Glutamatergic neuron (in vitro differentiated cells): ENCODE measurements at places on chromosomes 13 and 19.

GRCh38 chr19:1999856-2000515 is 15.5 kb downstream of the BTBD2 start:
- peaks cover 16% of the 10 kb centered on the region for H3K36me3 ChIP-seq
- no peak for DNase-seq
- peaks cover 6% of the 10 kb centered on the region for H3K27me3 ChIP-seq
- H3K4me1 ChIP-seq = no peaks in the 10 kb centered on the region
- H3K4me3 ChIP-seq = no peak overlapping the region
- H3K27ac ChIP-seq = no peak overlapping the region

DNA sequence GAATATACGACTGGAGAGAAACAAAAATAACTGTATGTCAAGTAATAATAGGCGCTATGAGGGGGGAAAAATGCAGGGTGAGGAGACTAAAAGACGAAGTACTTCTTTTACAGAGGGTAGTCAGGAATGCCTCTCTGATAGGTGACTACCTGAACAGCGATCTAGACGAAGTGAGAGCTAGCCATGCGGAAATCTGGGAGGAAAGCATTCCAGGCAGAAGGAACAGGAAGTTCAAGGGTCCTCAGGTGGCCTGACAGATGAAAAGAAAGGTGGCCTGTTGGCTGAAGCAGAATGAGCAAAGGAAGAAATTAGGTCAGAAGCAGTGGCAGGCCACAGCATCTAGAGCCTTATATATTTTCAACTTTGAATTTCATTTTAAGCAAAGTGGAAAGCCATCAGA is 13.3 kb downstream of the ZDHHC20 start:
- H3K4me3 ChIP-seq = no peak overlapping the region
- peaks cover 2% of the 10 kb centered on the region for H3K27me3 ChIP-seq
- no peaks in the 10 kb centered on the region for H3K4me1 ChIP-seq

- H3K27me3 ChIP-seq = no peaks in the 10 kb centered on the region
- no peaks in the 10 kb centered on the region for H3K36me3 ChIP-seq
- H3K4me1 ChIP-seq = peaks cover 12% of the 10 kb centered on the region
- H3K4me3 ChIP-seq = no peak overlapping the region
Measured at GRCh38 chr13:58882516-58882915, 1251.0 kb downstream of the PCDH17 start.

DNA sequence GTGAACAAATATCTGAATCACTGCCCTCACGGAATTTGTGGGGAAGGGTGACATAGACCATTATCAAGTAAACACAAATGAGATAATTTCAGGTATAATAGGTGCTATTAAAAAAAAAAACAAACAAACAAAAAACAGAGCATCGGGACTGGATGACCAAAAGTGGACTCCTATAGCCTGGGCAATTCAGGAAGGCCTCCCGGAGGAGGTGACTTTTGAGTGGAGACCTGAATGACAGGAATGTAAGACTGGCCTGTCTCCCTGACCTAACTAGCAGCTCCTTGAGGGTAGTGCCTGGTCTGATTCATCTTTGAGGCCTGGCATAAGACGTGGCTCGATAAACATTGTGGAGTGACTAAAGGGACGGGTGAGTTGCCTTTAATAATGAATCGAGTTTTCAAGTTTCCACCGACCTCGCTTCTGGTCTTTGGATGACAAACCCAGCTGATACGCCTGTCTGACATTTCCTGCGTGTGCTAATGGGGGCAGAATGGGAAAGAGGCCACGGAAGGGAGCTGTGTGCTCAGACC is 6.8 kb downstream of the KLK10 start:
- DNase-seq = no peak
- no peak overlapping the region for H3K27ac ChIP-seq
- H3K4me3 ChIP-seq = no peak overlapping the region
- no peaks in the 10 kb centered on the region for H3K36me3 ChIP-seq
- H3K4me1 ChIP-seq = no peaks in the 10 kb centered on the region
- peaks cover 12% of the 10 kb centered on the region for H3K27me3 ChIP-seq

- peaks cover 11% of the 10 kb centered on the region for H3K4me1 ChIP-seq
- no peak for DNase-seq
- H3K4me3 ChIP-seq = no peak overlapping the region
- H3K27ac ChIP-seq = no peak overlapping the region
- H3K27me3 ChIP-seq = peaks cover 6% of the 10 kb centered on the region
Measured at GRCh38 chr13:76816394-76816793, 69.8 kb downstream of the KCTD12 start.

- H3K27me3 ChIP-seq = peaks cover 2% of the 10 kb centered on the region
- DNase-seq = no peak
- no peak overlapping the region for H3K27ac ChIP-seq
- no peak overlapping the region for H3K4me3 ChIP-seq
- H3K4me1 ChIP-seq = no peaks in the 10 kb centered on the region
Measured at GRCh38 chr13:81207231-81207630, 866.3 kb upstream of the SPRY2 start.

GRCh38 chr19:46176116-46176860 is 28.2 kb downstream of the IGFL2 start:
- no peaks in the 10 kb centered on the region for H3K36me3 ChIP-seq
- H3K4me3 ChIP-seq = no peak overlapping the region
- H3K27ac ChIP-seq = no peak overlapping the region

DNA sequence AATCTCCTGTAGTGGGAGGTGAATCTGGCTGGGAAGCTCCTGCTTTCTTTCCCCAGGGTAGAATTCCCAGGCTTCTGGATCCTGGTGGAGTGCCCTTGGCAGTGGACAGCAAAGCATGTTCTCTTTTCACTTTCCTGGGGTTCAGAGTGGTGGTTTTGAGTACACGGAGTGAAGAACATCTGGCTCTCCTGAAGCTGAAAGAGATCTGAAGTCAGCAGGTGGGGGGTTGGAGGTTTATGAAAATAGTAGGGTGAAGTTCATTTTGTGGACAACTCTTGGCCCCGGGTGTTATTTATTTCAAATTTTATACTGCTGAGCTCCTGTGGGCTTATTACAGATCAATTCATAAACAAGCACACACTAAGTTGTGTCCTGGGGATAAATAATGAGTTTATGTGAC is 497.3 kb downstream of the KLF5 start:
- H3K4me3 ChIP-seq = no peak overlapping the region
- no peaks in the 10 kb centered on the region for H3K4me1 ChIP-seq
- DNase-seq = no peak
- no peaks in the 10 kb centered on the region for H3K27me3 ChIP-seq

DNA sequence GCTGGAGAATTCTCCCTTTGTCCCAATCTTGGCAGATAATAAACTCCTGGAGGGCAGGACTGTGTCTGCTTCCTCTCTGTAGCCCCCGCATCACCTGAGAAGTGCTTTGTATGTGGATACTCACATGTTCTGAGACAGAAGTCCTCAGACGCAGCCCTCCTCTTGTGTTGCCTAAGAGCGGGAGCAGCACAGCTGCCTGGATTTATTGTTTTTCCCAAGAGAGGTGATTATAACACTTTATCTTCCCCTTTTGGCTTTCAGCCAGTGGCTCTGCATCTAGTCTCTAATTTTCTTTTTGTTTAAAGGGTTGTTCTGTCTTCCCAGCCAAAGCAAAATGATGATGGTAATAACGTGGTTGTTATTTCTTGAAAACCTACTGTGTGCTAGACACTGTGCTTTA is 36.1 kb downstream of the OLFM4 start:
- H3K4me3 ChIP-seq = no peak overlapping the region
- no peak for DNase-seq
- H3K27ac ChIP-seq = peak overlapping the region; percentile 67
- peaks cover 38% of the 10 kb centered on the region for H3K4me1 ChIP-seq

- H3K4me1 ChIP-seq = no peaks in the 10 kb centered on the region
- no peak overlapping the region for H3K27ac ChIP-seq
- no peak overlapping the region for H3K4me3 ChIP-seq
- H3K27me3 ChIP-seq = peaks cover 8% of the 10 kb centered on the region
Measured at GRCh38 chr19:35313587-35313986, 15.4 kb upstream of the CD22 start.

- H3K4me1 ChIP-seq = peaks cover 14% of the 10 kb centered on the region
- no peak for DNase-seq
- no peaks in the 10 kb centered on the region for H3K36me3 ChIP-seq
- peak overlapping the region; percentile 100 for H3K27ac ChIP-seq
- peaks cover 19% of the 10 kb centered on the region for H3K27me3 ChIP-seq
Measured at GRCh38 chr19:789701-790060, 7.6 kb upstream of the PTBP1 start.

GRCh38 chr19:55189403-55189835 is 9.3 kb upstream of the SYT5 start:
- H3K4me3 ChIP-seq = peak overlapping the region; percentile 52
- H3K36me3 ChIP-seq = no peaks in the 10 kb centered on the region
- peaks cover 4% of the 10 kb centered on the region for H3K27me3 ChIP-seq
- no peaks in the 10 kb centered on the region for H3K4me1 ChIP-seq
- no peak for DNase-seq

GRCh38 chr19:41546386-41546789 is 29.6 kb upstream of the CEACAM21 start:
- peaks cover 5% of the 10 kb centered on the region for H3K4me1 ChIP-seq
- no peak for DNase-seq
- no peak overlapping the region for H3K4me3 ChIP-seq

DNA sequence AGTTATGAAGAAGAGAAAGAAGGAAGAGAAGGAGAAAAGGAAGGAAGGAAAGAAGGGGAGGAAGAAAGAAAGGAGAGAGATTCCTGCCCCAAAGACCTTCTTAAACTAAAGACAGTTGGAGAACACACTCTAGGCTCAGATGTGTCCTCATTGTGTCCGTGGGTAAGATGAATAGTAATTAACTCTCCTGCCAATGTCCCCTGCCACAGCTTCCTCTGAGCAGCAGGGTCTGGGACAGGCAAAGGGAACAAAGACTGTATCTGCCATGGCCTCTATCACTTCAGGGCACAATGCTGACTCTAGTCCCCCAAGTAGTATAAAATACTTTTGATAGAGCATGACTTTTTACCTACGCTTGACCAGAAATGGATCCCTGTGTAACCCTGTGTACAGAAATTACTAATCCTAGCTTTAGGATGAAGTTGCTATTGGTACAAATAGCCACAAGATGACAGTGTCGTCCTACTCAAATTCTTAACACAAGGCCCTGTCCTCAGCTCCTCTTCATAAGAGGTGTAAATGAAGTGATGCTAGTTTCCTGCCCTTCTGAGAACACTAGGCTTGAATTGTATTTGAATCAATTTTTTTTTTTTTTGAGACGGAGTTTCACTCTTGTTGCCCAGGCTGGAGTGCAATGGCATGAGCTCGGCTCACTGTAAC is 186.2 kb upstream of the GPR12 start:
- H3K4me3 ChIP-seq = no peak overlapping the region
- H3K4me1 ChIP-seq = peaks cover 5% of the 10 kb centered on the region
- H3K36me3 ChIP-seq = no peaks in the 10 kb centered on the region
- no peak overlapping the region for H3K27ac ChIP-seq
- no peak for DNase-seq

- no peak overlapping the region for H3K27ac ChIP-seq
- H3K4me1 ChIP-seq = no peaks in the 10 kb centered on the region
- no peaks in the 10 kb centered on the region for H3K27me3 ChIP-seq
Measured at GRCh38 chr19:21751384-21751783, 16.0 kb downstream of the ZNF100 start.

DNA sequence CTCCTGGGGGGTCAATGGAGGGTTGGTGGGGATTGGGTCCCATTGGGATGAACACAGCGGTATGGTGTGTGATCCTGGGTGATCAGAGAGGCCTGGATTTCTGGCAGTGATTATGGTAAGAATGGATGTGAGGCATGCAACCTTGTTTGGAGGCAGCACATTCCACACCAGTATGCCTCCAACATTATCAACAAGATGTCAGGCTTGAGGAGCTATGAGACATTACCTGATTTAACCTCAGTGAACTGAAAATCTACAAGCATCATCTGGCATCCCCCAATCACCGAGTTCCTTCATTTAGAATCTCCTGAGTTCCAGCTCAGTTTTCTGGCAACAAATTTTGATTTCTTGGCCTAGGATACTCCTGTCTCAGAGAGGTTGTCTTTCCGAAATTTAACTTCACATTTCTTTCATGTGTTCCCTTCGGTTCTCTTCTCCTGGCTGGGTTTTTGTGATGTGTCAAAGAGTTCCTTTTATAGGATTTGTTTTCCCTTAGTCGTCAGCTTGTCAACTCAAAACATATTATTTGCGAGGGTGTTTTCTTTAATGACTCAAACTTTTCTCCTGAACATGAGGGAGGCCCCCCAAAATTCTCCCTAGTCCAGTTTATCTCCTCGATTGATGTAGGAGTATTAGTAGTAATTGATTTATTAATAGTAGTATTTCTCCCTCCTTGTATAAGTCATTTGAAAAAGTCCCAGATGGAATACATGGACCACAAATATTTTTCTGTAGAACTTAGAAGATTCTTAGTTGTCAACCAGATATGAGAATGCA is 56.0 kb upstream of the FLT1 start:
- no peak overlapping the region for H3K4me3 ChIP-seq
- peaks cover 9% of the 10 kb centered on the region for H3K36me3 ChIP-seq
- no peak overlapping the region for H3K27ac ChIP-seq
- H3K27me3 ChIP-seq = peaks cover 7% of the 10 kb centered on the region

DNA sequence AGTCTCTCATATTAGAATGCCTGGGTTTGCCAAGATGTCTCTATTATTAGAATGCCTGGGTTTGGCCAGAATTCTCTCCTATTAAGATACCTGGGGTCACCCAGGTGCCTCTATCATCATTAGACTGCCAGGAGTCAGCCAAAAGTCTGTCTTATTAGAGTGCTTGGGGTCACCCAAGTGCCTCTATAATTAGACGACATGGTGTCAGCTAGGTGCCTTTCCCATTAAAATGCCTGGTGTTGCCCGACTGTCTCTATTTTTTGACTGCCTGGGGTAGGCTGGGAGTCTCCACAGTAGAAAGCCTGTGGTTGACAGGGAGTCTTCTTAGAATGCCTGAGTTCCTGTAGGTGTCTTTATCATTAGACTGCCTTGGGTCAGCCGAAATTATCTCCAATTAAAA is 1536.6 kb downstream of the UQCRFS1 start:
- no peak overlapping the region for H3K4me3 ChIP-seq
- H3K36me3 ChIP-seq = peaks cover 24% of the 10 kb centered on the region

- no peak for DNase-seq
- no peak overlapping the region for H3K4me3 ChIP-seq
- H3K27ac ChIP-seq = no peak overlapping the region
Measured at GRCh38 chr13:30873499-30873898, 32.6 kb upstream of the MEDAG start.

DNA sequence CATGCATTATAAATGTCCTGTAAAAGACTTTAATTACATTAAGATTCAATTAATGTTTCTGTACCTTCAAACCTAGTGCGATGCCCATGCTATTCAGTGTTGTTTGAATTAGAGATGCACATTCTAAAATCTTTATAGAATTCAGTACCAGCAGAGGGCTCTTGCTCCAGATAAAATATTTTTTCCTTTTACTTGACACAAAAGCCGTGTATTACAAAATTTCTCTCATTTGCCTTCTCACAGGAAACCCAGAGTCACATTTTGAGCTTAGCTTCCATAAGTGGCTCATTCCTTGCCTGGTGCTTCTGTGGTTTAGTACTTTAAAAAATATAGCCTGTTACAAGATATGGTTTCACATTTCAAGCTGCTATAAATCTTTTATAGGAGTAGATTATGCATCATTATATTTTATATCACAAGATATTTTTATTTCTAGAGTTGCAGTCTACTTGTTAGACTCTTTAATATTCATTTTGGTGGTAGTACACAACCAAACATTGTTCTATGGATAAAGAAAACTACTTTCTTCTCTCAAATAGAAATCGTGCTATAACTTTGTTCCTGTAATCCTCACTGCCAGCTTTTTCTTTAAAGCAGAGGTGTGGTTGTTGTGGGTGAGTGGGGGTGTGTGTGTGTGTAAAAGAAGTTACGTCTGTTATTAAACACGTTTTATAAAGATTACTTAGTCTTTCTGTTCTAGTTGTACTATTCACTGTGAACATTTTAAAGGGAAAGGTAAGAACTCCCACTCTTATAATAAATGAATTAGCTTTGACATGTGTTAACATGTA is 101.4 kb downstream of the RNF17 start:
- H3K36me3 ChIP-seq = no peaks in the 10 kb centered on the region
- H3K27me3 ChIP-seq = peaks cover 3% of the 10 kb centered on the region
- no peak overlapping the region for H3K27ac ChIP-seq
- H3K4me3 ChIP-seq = no peak overlapping the region
